ENCODE measurements at places on chromosomes 13 and 19.

DNA sequence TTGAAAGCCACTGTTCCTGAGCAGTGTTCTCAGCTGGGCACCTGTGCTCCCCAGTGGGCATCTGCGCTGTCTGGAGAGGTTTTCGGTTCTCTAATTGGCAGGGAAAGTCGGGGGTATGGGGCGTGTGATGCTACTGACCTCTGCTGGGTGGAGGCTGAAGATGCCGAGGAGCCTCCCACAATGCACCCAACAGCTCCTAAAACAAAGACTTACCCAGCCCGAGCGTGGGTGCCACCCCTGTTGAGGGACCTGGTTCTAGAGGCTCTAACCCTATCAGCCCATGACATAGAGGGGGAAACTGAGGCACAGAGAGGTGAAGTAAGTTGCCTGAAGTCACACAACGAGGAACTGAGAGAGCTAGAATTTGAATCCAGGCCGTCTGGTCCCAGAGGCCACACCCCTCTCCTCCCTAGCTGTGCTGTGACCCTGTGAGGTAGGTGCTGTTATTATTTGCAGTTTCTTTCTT is 2.3 kb downstream of the SPACA4 start:
- ATAC-seq: peak; percentile 79

- no peak for ATAC-seq
Measured at GRCh38 chr19:45442408-45442777, 18.7 kb upstream of the ERCC1 start.

DNA sequence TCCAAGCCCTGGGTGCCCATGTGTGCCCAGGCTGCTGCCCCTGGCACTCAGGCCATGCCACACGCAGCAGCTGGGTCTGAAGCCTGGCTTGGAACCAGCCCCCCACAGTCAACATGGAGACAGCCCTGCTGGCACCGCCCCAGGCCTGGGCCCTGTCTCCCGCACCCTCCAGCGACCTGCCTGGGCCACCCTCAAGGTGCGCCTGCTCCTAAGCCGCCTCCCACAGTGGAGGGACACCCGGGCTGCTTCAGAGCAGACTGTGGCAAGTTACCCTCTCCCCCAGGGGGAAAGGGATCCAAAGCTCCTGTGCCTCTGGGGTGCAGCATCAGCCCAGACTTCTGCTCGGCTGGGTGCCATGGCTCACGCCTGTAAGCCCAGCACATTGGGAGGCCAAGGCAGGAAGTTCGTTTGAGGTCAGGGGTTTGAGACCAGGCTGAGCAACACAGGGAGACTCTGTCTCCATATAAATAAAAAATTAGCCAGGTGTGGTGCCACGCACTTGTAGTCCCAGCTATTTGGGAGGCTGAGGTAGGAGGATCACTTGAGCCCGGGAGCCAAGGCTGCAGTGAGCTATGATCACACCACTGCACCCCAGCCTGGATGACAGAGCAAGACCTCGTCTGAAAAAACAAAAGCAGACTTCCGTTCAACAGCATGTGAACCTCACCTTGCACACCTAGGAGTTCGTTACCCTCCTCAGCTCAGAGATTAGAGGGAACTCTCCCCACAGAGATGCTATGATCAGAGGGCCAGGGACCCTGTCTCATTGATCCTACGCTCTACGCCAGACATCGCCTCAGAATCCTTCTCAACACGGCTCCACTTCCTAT is 15.6 kb downstream of the ELL start:
- no peak for ATAC-seq

- ATAC-seq: no peak
Measured at GRCh38 chr19:13782537-13782936, 8.3 kb downstream of the C19orf53 start.

GRCh38 chr19:6221878-6222746 is 57.7 kb downstream of the MLLT1 start:
- ATAC-seq: no peak

- ATAC-seq: no peak
Measured at GRCh38 chr19:57720878-57721277, 6.5 kb downstream of the ZNF671 start.

DNA sequence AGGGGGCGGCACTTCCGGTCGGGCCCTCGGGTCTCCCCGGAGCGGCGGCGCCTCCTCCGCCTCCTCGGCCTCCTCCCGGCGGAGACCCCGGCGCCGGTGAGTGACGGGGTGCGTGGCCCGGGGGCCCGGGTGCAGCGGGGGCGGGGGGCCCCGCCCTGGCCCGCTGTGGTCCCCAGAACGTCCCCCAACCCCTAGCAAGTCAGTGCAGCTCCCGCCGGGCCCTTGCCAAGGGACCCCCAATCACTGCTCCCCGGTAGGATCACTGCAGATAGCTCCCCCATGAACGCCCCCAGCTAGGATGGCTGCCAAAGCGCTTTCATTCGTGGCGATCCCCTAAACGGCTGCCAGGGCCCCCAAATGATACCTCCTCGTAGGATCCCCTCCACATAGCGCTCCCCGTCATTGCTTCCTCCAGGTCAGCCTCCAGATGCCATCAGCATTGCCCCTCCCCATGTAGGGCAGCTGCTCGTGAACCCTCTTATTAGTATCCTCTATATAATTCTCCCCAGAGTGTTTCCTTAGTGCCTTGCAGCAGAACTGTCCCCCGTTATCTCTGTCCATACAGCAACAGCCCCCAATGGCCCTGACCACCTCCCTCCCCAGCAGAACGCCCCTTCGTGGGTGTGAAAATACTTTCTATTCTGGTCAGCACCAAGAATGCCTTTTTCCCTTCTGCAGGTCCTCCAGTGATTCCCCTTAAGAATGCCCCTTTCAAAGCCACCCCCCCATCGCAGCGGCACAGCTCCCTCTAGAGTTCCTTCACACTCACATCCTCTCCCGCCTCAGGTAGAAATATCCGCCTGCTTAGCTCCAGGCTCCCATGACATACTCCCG is at the start of gene ZNF865:
ZNF865 (plus strand) TSS at position 11 of the 834 bp plus-strand sequence. CDS start 7,972 bp downstream, outside the sequence.
- ATAC-seq: peak; percentile 72

DNA sequence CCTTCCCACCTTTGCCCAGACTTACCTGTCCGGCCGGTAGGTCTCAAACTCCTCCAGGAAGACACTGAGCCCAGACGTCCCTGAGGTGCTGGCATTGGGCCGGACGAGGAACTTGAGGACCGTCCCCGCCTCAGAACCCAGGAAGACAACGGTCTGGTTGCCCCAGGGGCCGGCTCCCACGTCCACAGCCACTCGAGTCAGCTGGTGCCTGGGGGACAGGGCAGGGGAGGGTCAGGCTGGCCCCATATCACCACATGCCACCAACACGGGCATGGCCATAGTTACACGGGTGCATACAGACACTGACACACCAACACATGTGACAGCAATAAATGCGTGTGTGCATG is 8.4 kb upstream of the LRG1 start:
- ATAC-seq: peak; percentile 14

- ATAC-seq: no peak
Measured at GRCh38 chr13:85997587-85997986, 198.4 kb upstream of the SLITRK6 start.

GRCh38 chr19:12750851-12751250 is 740 bp upstream of the BEST2 start:
- ATAC-seq: peak; percentile 5

- ATAC-seq: no peak
Measured at GRCh38 chr13:36887758-36888521, 32.1 kb downstream of the SMAD9 start.

DNA sequence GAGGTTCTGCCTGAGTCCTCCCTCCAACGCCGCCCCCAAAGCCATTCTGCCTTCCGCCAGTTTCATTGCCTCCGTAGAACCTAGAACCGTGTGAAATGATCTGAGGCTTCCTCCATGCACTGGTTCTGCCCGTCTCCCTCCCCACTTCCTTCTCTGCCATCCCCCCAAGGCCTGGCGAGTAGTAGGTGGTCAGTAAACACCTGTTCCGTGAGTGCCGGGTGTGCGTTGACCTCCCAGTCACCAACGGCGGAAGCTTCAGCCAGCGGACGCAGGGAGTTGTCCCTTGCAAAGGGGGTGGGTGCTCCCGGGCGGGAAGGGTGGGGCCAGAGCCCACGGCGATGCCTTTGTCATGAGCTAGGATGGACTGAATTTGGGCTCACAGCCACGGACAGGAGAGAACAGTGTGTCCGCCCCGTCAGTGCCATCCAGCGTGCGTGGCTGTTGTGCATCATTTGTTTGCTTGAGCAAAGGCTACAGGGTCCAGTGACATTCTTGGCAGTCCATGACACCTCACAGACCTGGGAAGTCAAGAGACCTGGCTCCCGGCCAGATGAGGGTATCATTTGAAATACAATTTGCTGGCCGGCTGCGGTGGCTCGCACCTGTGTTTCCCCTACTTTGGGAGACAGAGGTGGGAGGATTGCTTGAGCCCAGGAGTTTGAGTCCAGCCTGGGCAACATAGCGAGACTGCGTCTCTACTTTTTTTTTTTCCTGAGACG is 43.1 kb downstream of the NFIC start:
- no peak for ATAC-seq

DNA sequence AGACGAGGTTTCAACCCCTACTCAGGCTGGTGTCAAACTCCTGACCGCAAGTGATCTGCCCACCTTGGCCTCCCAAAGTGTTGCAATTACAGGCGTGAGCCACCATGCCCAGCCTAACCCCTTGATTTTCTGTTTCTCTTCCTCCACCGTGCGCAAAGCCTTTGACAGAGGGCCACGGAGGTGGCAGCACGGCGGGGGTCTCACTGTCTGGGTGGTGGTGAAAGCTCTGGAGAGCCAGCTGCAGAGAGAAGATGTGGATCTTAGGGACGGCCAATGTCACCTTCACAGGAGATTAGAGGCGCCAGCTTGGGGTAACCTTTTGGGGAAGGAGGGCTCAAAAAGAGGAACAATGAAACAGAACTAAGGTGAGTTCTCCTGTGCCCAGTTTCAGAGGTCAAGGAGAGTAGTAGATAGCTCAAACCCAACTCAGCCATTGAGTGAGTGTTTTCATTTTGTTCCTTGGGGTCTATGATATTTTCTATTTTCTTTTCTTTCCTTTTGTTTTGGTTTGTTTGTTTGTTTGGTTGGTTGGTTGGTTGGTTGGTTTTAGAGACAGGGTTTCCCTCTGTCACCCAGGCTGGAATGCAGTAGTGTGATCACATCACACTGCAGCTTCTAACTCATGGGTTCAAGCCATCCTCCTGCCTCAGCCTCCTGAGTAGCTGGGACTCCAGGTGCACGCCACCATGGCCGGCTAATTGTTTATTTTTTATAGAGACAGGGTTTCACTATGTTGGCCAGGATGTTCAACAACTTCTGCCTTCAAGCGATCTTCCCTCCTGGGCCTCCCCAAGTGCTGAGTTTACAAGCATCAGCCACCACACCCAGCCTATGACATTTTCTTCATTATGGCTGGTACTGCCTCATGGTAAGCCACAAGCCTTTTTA is 37.7 kb downstream of the GPR42 start:
- no peak for ATAC-seq

DNA sequence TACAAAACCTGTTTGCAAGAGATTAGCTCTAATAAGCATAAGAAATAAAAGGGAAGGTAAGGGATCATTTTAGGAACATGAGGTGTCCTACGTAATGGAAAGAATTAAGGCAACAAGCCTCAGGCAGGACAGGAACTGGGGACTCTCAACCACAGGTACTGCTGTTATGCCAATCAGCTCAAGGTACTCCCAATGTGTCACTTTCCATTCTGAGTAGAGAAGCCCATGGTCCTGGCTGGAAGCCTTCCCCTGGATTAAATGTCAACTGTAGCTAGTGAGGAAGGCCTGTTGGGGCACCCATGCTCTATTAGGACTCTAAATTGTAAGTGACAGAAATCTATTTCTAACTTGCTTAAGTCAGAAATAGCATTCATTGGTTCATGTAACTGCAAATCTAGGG is 134.6 kb downstream of the DPF1 start:
- ATAC-seq: no peak

DNA sequence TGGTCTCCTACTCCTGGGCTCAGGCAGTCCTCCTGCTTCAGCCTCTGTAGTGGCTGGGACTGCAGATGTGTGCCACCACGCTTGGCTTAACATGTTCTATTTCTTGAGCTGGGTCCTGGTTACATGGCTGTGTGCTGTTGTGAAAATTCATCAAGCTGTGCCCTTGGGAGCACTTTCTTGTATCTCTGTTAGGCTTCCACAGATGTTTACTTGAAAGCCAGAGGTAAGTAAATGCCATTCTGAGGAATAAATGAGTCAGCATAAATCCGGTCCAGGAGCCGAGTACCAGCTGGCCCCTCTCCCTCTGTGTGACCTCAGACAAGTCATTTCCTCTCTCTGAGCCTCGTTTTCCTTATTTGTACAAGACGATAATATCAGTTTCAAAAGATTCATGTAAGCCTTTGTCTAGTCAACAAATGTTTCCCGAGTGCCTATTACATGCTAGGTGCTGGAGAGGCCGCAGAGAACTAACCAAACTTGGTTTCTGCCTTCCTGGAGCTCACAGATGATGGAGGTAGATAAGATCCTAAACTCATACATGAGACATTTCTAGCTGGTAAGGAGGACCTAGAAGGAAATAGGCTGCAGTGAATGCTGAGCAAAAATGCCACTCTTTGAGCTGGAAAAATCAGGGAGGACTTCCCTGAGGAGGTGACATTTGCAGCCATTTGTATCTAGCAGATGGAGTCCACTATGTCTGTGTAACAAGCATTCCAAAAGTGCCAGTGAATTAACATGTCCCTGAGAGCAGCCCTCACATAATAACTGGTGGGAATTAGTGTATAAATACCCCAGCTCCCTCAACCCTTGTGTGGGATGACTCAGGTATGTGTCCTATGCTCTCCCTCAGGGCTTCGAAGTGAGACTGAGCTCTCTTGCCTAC is 2.7 kb upstream of the RASAL3 start:
- peak; percentile 13 for ATAC-seq

DNA sequence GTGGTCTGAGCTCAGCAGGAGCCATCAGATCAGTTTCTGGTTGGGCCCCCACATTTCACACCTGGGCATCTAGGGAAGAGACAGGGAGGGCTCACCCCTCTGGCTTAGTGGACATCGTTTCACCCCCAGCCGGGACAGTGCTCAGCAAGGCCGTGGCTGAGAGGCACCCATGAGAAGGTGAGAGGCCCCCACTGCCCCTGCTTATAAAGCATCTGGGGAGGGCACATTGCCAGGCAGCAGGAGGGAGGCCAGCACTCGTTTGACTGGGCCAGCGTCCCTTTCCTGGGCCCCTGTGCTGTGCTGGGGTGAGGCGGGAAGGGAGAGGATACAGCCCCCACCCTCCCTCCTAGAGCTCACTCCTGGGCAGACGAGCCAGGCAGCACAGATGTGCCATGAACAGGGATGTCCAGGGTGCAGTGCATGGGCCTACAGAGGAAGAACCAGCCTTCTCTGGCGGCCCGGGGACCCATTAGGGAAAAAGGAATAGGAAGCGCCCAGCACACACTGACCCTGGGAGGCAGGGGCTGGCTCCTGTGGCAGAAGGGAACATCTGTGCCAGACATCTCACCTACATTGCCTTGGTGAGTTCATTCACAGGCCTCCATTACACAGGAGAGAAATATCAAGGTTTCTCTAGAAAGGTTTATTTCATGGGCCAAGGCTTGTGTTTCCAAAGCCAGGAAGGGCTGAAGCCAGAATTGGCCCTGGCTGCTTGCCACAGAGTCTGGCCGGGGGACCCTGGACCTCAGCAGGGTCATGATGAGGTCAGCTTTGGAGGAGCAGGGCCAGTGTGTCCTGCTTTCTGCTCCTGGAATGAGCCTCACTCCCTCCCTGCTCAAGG is 7.7 kb downstream of the AP1M1 start:
- no peak for ATAC-seq
